ENCODE measurements at places on chromosomes 1 and 21. TPM values are rescaled to one million over a fixed set of nuclear protein-coding genes. Genes with fewer than 3 reads are reported as not detected.

GRCh38 chr1:58363585-58363984 is 182.9 kb downstream of the OMA1 start:
- DNase-seq: no peak

SPRR2A gene
- total RNA-seq: 1.6 TPM

- DNase-seq: no peak
These were observed 75.5 kb downstream of the ASTN1 start for GRCh38 chr1:177088966-177089365.

GRCh38 chr1:7640350-7640749 is 130.7 kb upstream of the VAMP3 start:
- no peak for DNase-seq

PRDM16 gene
- 1.5 TPM for total RNA-seq

GRCh38 chr1:187876775-187877174 is 1048.0 kb downstream of the PLA2G4A start:
- no peak for DNase-seq

- DNase-seq: no peak
These were observed 51.7 kb downstream of the WLS start for GRCh38 chr1:68180441-68181164.

ZMYND12 gene
- 0.30 TPM for total RNA-seq

NBPF3 gene
- 14.4 TPM for total RNA-seq

DNA sequence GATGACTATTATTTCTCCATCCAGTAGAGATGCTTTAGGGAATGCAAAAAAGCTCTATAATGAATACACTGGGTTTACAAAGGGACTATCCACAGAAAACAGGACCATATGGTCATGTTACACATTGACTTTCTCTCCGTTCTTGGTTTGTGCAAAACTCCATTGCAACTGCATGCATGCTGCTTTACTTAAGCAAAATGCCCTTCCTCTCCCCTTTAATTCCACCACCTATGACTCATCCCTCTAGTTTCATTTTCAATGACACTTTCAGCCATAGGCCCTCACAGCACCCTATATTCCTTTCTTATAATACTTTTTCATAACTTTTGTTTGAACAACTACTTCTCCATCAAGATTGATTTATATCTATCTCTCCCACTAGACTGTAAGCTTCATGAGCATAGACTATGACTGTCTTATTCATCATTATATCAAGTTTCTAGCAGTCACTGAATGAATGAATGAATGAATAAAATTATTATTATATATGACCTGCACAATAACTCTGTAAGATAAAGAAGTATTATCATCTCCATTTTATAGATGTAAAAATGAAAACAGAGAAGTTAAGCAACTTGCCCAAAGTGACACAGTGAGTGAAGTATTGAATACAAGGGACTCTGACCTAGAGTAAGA is 248.9 kb downstream of the PLPP3 start:
- DNase-seq: no peak

DNA sequence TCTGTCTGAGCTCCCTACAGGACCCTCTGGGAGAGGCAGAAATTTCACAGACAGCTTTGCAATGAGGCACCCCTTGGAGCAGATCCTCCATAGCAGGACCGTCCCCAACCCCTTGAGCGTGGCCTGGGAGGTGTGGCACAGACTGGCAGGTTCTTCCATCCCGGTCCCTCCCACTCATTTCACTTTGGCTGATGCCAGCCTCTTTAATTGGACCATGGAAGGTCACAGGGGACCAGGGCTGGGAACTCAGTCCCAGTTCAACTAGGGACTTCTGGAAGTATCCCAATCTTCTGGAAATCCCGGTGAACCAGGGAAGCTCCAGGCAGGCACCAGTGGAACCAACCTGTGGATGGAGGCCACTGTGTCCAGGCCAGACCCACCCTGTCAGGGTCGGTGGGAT is 83.7 kb downstream of the SPSB1 start:
- no peak for DNase-seq

PLA2G2F gene
- 3.0 TPM for total RNA-seq

TTC22 gene
- 3.6 TPM for total RNA-seq

DNA sequence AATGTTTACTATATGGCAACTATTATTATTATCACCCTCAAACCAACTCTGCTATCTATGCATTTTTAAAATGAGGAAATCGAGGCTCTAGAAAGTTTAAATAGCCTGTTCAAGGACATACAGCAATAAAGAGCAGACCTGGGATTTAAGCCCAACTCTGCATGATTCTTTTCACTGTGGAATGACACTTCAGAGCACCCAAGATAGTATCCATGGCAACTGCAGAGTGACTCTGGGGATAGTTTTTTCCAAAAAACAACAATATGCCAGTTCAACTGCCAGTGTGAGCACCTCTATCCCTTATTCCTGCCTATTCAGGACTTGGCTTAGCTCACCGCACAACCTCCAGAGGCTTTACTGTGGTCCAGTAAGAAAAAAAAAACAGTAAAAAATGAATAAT is 293.9 kb downstream of the BRINP2 start:
- DNase-seq: no peak

GRCh38 chr1:205519541-205520131 is 15.2 kb downstream of the CDK18 start:
- peak; percentile 26 for DNase-seq

DNA sequence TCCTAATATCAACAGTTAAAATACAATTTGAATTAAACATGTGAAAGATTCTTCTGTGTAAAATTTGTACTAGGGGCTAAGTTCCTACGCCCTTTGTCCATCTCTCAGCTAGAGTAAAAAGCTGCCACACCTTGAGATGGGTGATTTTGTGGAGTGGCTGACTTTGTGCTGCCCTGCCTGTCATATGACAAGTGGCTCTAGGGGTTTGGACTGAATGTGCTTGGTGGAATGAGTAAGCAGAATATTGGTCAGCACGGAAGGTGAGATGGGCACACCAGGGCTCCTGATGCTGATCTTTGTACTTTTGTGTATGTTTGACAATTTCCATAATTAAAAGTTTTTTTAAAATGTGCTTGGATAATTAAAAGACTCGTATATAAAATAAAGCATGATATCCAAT is 133.6 kb upstream of the SLC45A1 start:
- no peak for DNase-seq

GRCh38 chr1:156163712-156164111 is 10.3 kb downstream of the SEMA4A start:
- no peak for DNase-seq

- no peak for DNase-seq
These were observed 31.8 kb downstream of the SPSB1 start for GRCh38 chr1:9324246-9325096.

- DNase-seq: no peak
These were observed 129.8 kb upstream of the PRDX6 start for GRCh38 chr1:173347282-173347818.

ATP6V1G3 gene
- not detected for total RNA-seq

All from skin of body (tissue), 3 donors.